KG1 (cell line): ENCODE measurements at places on chromosomes 6 and 20.

- DNase-seq: no peak
Observed at GRCh38 chr6:143691900-143692636, 14.3 kb downstream of the PHACTR2 start.

- DNase-seq: no peak
Observed at GRCh38 chr6:170374571-170375444, 68.2 kb downstream of the FAM120B start.

- no peak for DNase-seq
Observed at GRCh38 chr6:145809211-145809610, 5.4 kb downstream of the FBXO30 start.

DNA sequence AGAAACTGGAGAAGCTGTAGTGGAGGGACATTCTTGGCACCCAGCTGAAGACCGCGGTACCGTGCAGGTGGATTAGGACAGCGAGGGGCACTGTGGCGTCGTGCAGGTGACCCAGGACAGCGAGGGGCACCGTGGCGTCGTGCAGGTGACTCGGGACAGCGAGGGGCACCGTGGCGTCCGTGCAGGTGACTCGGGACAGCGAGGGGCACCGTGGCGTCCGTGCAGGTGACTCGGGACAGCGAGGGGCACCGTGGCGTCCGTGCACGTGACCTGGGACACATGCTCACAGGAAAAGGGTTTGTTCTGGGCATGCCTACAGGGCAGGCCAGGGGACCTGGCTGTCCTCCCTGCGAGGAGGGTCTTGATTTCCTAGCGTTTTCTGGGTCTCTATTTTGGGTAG, 29.2 kb upstream of the SMOC2 start:
- DNase-seq: no peak

GRCh38 chr6:162467679-162468078, 259.9 kb downstream of the PRKN start:
- no peak for DNase-seq

DNA sequence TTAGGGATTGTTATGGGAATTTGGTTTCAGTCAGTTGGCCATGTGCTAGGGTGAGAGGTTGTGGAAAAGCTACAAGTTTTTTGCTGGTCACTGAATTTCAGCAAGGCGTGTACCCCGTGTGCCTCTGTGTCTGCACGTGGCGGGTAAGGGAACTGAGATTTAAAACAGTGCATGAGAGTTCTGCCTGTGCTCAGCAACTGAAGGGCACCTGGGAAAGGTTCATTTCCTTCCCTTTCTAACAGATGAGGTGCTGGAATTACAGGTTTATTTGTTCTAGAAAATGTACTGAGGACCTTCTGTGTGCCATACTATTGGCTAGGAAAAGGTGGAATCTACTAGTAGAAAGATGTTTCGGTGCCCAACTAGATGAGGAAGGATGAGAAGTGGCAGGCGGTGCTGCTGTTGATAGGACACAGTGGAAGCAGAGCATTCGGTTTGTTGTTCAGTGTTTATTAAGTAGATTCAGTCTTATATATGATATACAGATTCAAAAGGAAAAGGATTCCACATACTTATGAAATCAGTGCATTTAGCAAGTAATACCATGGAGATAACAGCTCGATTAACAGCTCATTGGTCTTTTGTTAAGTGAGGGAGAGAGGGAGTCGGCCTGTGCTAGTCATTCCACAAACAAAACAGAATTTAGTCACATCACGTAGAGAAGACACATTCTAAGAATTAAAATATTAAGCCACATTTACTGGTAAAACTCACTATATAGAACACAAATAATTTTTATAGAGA, 84.7 kb downstream of the ASXL1 start:
- DNase-seq: no peak

GRCh38 chr6:148110925-148111324, 231.7 kb upstream of the SASH1 start:
- no peak for DNase-seq
